ENCODE measurements at places on chromosomes 5 and 9.

DNA sequence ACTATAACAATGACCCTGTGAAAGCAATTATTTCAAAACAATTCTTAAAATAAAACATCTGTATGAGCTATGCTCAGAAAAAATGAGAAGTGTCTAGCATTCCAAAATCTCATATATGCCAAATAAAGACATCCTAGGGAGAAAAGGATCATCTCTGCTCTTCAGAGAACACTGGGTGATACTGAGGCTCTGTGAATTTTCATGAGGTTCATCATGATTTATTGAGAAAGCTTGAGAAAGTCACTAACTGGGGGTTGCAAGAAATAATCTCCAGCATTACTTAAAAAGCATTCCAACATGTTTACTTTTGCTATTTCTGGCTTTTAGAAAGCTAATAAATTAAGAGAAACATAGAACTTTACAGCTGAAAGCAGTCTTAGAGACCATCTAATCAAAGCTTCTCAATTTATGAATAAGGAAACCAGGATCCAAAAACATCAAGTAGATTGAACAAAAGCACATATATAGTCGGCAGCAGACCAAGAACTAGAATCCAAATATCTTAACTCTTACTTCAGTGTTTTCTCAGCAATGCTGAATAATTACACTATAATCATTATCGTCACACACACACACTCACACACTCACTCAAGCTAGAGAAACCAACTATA lies 372.8 kb downstream of the NR2F1-AS1 start:
- DNase-seq, result no peak

GRCh38 chr5:74497706-74498105 lies 142.8 kb downstream of the ENC1 start:
- DNase-seq, result no peak

DNA sequence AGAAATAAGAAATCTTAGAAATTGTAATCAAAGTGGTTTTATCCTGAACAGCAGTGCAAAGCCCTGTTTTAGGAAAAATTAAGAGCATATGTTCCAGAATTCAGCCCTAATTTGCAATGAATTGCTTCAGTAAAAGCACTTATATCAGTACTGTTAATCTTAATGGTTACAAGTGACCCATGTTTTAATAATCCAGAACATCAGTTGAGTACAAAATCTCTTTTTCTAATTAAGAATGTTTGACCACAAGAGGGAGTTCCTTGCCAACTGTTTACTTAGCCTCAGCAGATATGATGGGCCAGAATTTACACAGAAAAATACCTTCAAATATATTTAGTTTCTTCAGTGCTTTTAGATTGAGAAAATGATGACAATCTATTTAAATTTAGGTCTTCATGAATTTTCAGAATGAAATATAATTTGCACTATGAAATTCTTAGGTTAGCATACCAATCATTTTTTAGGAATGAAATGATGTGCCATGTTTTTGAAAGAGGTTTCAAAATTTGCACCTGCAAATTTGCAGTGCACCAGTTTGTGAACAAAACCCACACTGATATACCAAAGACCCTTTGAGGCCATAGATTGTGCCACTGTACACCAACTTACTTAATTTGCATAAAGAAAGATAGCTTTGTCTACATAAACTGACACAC lies 926.3 kb upstream of the ARRDC3 start:
- DNase-seq, result peak; percentile 36

- DNase-seq, result no peak
Observed at GRCh38 chr5:173245319-173246134, 10.5 kb upstream of the NKX2-5 start.

DNA sequence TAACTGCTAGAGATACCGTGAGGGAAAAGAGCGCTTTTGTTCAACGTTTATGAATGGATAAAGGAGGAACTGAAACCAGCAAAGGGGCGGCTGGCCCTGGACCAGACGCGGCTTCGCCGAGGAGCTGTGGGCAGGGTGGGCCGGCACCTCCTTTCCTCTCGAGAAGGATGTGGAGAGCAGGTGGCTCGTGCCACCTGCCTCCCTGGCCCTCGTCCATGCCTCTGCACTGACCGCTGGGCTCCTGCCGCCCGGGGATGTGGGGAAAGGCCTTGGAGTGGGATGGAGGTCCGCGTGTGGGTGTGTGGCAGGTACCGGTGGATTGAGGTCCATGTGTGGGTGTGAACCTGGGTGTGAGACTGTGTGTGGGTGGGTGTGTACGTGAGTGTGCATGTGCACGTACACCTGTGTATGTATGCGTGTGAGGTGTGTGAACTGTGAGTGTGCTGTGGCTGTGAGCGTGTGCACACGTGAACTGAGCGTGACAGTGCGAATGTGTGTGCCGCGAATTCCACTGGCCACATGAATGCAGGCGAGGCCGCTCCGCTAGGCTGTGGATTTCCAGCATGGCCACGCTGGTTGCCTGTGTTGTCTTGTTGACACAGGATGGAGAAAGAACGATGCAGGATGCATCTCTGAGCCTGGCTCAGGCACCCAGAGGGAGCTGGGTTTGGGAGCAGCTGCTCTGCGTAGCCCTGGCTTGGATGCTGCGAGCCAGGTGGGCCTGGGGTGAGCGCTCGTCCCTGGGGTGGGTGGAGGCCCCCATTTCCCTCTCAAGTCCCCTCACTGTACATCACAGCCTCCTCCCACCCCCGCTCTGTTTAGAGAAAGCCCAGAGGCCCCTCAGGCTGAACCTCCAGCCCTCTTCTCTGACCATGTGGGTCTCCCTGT lies 4.4 kb upstream of the CEP72 start:
- DNase-seq, result no peak

DNA sequence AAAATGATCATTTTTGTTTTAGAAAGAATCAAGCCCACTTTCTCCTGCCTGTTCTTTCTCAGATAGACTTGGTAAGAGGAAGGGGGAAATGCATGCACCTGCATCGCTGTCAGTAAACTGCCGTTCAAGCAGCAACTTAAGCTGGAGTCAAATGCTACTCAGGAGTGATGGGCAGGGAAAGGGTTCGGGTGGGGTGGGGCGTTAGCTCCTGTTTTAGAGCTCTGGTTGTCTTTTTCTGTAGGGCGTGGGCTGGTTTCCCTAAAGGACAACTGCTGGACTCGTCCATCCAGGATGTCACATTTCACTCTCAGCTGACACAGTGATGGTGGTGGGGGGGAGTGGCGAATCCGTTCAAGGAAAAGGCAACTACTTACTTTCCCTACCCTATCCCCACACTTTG lies 75.0 kb downstream of the NDFIP1 start:
- DNase-seq, result no peak
